ENCODE measurements at places on chromosomes 2 and 18.

- DNase-seq: peak; percentile 80
Observed at GRCh38 chr2:85413592-85414420, 3.6 kb upstream of the CAPG start.

GRCh38 chr2:129936334-129936934 lies 43.0 kb upstream of the RAB6C start:
- no peak for DNase-seq

DNA sequence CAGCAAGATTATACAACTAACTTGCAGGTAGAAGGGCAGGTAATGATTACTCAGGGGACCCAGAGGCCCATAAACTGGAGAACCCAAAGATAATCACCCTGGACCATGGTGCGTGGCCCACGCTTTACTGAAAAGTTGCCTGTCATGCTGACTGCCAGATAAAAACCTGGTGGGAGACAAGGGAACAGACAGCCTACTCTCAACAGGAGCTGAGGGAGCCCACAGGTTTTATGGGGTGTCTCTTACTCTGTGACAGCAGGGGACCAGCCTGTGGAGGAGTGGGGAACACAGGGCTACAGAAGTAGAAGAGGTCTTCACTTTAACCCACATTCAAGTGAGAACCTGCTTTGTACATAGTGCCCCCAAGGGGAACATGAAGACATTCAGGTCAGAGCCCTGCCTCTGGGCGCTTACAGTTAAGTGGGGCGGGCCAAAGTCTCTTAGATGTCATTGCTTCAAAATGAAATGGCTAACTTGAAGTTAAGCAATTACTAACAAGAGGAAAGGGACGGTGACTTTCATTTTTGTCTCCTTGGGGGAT lies 60.4 kb downstream of the DHRS9 start:
- no peak for DNase-seq

DNA sequence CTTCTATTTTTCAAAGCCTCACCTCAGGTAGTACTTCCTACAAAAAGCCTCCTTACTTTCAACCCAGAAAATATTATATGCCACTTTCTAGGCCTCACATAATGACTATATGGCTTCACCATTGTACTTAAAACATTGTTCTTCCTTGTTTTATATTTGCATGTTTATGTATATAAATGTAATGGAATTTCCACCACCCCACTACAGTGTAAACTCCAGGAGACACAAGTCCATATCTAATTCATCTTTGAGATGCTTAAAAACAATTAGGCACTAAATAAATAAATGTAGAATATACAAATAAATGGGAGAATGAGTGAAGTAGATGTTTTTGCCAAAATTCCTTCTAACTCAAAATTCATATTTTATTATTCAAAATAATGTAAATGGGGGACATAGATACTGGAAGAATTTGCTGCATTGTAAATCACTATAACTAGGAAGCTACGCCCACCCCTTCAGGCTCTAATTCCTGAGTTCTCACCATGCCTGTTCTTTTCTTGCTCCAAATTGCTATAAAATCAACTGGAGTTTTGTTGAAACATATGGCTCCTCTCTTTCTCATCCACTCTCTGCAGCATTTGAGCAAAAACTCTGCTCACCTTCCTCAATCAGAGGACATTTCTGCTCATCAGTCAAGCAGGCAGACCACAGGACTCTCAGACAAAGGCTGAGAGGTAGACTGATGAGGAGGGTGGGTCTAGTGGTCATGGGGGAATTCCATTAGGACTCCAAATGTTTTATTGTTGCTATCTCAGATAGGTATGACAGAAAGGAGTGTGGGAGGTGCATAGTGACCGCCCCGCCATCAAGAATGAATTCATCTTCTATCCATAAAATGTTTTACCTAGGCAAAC lies 243.0 kb downstream of the HNMT start:
- no peak for DNase-seq

DNA sequence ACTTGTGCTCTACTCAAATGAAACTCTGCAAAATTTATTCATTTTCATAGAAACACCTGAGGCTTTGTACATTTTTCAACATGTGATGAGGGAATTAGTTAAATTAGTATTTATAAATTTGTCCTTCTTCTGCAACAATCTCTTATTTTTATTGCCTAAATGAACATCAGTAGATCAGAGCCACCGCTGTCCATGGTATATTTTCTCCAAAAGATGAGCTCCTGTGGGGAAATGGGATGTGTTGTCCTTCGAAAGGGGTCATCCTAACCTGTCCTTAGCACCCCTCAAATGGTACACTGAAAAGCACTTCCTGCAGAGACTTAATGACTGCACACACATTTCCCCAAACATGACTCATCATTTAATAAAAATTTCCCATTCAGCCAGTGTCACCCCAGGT lies 714.6 kb downstream of the MBD2 start:
- no peak for DNase-seq

GRCh38 chr2:111015283-111015995 lies 105.3 kb upstream of the BCL2L11 start:
- DNase-seq: peak; percentile 50

DNA sequence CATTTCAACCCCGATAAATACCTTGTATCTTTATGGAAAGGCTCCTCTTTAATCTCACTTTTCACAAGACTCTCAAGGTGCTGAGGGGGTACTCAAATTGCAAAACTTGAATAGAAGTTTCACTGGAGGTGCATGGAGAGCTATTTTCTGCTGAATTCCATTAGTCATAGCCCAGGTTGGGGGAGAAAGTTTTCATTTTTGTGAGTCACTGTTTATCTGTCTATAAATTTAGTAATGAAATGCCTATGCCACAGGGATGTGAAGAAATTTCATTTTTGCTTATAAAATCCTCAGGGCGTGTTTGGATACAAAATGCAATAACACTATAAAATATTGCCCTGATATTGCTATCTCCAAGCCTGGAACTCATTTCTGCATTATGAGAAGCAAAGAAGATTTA lies 346.3 kb downstream of the LRATD1 start:
- no peak for DNase-seq

GRCh38 chr2:237944302-237944701 lies 22.5 kb upstream of the UBE2F start:
- DNase-seq: no peak

DNA sequence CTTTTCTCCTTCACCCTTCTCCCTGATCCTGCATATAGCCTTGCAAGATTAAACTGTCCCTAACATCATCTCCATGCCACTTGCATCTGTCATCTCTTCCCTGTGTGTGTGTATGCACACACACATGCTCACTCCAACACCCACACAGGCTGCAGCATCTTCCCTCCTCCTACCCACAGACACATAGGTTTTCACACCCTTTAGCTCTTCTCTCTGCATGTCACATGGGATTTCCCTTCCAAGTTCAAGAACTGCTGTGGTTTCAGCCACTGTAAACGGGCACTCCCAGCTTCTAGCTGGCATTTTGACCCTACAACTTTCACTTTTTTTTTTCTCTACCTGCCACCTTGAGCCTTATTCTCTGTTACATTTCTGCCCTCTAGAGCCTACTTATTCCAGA lies 6.4 kb downstream of the CELF4 start:
- no peak for DNase-seq

GRCh38 chr2:67572721-67573435 lies 175.7 kb downstream of the ETAA1 start:
- peak; percentile 33 for DNase-seq

DNA sequence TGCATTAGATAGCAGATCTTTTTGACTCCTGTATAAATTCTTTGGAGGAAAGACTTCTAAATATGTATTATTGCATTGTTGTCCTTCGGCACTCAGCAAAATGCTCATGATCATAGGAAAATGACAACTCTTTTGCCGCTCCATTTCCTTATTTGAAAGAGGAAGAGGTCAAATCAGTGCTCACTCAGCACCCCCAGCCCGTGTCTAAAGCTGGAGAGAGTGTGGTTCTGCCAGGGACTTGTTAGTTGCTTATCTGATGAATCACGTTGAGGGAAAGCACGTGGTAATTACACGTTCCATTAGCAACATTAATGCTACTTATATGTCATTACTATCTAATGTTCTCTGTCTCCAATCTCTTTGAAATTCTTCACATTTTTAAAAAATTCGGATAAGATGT lies 46.0 kb upstream of the MBP start:
- DNase-seq: peak; percentile 15

GRCh38 chr2:234673961-234674759 lies 177.3 kb upstream of the ARL4C start:
- no peak for DNase-seq

GRCh38 chr2:128727914-128728313 lies 409.2 kb upstream of the HS6ST1 start:
- no peak for DNase-seq

- DNase-seq: no peak
Observed at GRCh38 chr2:70959851-70960832, 18.3 kb upstream of the ANKRD53 start.

- no peak for DNase-seq
Observed at GRCh38 chr2:98911376-98912154, 24.5 kb downstream of the CRACDL start.

DNA sequence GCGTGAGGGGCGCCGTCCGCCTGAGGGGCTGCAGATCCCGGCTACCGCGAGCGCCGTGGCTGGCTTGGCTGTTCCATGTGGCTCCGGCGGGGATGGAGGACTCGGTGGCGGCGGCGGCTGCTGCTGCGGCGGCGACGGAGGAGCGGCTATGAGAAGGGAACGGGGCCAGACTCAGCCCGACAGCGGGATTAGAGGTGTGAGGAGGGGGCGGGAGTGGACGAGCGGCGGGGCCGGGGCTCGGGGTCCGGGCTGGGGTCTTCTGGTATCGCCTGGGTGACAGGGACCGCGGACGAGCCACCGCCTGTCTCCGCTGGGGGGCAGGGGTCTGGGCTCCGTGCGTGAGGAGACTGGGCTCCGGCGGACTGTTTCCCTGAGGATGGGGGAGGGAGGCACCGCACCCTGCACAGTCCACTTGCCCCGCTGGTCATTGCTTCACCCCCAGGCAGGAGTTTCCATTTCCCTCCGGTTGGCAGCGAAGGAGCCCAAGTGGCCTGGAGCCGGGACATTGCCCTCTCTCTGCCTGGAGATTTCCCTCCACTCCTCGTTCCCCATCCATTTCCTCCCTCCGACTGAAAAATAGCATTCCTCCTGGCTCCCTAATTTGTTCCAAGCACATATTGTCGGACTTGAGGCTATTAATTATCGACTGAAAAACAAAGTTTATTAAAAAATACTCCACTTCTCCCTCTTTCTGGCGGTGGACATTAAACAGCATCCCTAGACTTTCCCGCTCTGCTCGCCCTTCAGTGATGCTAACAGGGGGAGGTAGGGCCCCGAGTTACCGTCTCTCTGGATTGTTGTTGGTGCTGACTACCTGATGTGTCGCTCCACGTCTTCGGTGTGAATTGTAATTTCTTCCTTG lies 577 bp downstream of the EHBP1 start:
- peak; percentile 60 for DNase-seq

DNA sequence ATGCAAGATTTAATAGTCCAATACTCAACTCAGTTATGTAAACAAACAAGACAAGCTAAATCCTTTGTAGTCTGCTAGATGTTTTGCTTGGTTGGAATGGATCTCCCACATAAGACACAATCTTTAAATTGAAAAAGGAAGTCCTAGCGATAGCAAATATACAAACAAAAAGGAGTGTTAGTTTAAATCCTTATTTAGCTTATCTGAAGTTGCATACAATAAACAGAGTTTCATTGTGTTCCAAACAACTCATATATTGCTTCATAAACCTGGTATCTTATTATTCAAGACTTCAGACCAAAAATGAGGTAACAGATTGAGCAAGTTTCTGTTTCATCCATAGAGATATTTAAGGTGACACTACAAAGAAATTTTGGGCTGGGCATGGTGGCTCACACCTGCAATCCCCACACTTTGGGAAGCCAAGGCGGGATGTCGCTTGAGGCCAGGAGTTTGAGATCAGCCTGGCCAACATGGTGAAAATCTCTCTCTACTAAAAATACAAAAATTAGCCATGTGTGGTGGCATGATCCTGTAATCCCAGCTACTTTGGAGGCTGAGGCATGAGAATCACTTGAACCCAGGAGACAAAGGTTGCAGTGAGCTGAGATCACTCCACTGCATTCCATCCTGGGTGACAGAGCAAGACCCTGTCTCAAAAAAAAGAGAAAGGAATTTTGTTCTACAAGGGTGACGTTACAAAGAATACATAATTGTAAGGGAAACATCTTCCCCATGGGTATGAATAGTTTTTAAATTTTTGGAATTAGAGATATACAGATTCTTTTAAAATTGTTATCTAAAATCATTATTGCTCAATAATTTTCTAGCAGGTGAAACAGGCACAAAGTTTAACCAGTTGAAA lies 150.5 kb upstream of the L3MBTL4 start:
- no peak for DNase-seq

All from mucosa of descending colon (tissue), 3 donors.